ENCODE measurements at places on chromosomes 1 and 21.

DNA sequence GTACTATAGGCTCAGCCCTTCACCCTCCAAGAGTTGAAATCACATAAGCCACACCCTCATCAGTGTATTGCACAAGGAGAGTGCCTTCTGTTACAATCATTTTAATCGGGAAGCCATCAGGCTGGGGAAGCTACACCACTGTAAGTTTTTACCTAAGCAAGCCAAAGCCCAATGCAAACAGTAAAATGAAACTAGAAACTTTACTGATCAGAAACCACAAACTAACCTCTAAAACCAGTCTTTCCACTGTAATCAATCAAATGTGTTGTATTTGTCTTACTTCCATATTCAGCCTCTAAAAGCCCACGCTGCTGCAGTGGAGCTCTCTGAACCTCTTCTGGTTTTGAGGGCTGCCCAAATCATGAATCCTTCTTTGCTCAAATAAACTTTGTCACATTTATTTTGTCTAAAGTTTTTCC, 26.2 kb downstream of the CAPN8 start:
- no peak for DNase-seq

DNA sequence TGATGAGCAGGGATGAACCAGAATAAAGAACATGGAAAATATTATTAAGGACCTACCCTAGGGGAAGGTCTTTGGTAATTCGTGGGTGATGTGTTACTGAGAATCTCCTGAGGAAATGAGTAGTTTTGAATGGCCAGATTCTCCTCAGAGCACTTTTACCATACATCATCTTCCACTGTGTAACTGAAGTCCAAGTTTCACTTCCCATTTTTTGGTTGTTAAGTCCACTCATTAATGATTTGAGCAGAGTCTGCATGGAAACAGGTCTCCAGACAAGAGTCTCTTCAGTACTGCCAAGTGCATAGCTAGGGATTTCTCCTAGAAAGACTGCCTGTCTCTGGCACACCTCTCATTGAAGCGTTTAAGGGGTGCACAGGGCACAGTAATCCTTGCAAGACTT, 48.7 kb upstream of the PCP4 start:
- no peak for DNase-seq

GRCh38 chr1:19329611-19330010, 17.5 kb downstream of the SLC66A1 start:
- no peak for DNase-seq

DNA sequence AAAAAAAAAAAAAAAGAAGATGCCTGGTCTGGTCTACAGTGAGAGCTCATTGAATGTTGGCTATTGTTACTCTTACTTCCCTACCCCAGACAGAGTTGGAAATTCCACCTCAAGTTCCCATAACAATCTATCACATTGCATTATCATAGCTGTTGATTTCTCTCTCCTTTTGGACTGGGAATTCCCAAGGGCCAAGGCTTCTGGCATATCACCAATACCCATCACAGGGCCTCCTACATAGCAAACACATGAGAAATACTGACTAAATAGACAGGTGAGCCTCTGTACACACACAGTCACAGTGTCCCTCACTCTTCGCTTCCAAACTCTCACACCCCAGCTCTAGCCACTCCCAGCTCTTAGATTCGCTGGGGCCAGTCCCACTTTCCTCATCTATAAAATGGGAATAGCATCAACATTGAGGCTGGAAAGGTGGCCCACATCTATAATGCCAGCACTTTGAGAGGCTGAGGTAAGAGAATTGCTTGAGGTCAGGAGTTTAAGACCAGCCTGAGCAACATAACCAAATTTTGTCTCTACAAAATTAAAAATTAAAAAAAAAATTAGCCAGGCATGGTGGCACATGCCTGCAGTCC, 6.4 kb downstream of the PTAFR start:
- no peak for DNase-seq

- no peak for DNase-seq
Observed at GRCh38 chr1:224264321-224264720, 65.7 kb downstream of the NVL start.
